Naive thymus-derived CD8-positive, alpha-beta T cell (primary cell): ENCODE measurements at places on chromosomes 3 and 15.
A peak's percentile ranks its signal among the peaks of the same experiment; 100 is the strongest.

GRCh38 chr3:184691397-184692231 is 20.2 kb downstream of the MAGEF1 start:
- DNase-seq: no peak

DNA sequence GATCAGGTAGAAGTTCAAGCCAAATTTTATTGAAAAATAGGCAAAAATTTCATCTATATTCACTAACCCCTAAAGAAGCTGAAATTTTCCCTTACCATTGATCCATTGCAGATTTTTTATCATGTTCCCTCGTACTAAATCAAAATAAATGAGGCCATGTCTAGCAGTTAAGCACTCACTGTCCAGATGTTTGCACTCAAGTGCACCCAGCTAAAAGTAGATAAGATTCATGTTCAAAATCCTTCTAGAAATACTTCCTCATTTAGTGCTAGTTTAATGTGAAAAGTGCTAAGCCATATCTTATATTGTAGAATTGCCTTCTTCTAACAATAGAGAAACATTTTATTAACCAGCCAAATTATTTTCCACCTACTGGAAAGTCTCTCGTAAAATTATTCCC is 164.7 kb upstream of the UBE2E2 start:
- no peak for DNase-seq

DNA sequence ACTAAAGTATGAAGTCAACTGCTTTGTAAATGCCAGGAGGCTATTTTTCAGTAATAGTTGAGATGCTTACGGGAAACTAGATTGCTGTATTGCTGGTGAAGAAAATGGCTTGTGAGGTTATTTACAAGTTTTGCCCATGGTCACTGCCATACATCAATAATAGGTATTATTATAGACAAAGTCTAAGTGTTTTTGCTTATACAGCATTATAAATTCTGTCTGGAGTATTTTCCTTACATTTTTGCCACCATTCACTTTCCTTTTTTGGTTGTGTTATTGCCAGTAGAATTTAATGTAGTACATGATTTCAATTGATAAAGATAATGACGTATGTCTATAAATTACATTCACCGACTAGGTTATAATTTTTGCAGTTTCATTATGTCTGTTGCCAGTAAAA is 114.2 kb downstream of the CDIN1 start:
- DNase-seq: no peak

- DNase-seq: peak; percentile 6
These were observed 640 bp downstream of the MB21D2 start for GRCh38 chr3:192917028-192917403.

DNA sequence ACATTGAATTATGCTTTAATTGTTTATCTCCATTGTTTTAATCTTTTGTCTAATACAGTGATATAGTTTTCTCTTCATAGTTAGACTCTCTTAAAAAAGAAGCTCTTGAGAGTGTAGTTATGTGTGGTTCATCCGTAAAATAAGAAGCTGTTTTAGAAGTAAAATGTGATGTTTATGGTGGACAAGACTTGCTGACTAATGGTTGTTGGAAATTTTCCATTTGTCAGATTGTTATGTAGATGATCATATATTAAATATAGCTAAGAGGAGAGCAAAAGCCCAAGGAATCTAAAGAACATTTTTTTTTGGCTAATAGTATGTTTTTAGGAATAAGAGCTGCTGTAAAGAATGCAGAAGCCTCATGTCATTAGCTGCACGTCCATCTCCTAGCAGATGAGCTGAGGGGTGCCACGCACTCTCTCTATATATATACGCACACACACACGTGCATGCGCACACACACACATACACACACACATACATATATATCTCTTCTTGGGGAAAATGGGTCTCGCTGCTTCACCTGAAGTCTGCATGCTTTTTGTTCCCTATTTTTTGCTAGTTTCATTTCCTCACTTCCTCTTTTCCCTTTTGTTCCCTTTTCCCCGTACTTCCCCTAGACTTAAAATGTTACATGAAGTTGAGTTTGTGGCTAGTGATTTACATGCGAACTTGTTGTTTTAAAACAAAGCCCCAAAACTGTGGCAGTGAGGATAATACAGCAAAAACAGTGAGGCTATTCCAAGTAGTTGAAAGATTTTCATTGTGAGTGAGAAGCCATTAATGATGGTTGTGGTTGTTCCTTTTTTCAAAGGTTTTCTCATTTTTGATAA is 107.8 kb downstream of the MBNL1 start:
- DNase-seq: no peak

GRCh38 chr3:78912259-78912658 is 855.5 kb downstream of the ROBO1 start:
- no peak for DNase-seq

- DNase-seq: no peak
These were observed 494.1 kb upstream of the DPH6 start for GRCh38 chr15:36039996-36040572.

DNA sequence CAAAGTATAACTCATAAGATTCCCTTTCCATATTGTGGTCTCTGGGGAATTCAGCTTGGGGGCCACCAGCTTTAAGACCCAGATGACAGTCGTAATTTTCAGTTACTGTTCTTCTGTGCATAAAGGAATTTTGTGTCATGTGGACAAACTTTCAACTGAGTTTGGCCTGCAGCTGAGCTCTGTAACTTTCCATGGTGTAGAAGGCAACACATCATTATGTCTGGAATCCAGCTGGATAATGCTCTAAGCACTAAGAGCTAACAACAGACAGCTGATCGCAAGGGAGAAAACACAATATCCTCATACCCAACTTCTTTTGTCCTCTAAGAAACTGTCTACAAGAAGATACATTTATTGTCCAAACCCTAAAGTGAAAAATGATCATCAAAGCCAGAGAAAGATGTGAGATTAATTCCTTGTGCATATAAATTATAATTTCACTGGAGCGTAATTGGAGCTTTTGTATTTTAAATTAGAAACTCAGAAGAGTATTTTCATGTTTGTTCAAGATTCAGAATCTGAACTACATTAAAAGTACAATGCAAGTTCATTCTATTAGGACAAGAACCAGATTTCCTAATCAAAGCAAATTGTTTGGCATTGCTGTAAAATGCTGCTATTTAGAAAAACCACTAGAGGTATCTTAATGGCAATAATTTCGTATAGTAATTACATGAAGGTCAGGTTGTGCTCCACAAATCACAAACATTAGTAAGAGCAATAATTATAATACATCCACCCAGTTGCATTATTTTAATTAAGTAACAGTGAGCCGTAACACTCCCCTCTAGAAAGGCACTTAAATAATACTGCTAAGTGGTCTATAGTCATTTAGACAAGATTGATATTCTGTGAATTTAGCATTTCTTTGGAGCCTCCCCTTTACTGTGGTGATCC is 218.8 kb downstream of the ATP8B4 start:
- DNase-seq: no peak

DNA sequence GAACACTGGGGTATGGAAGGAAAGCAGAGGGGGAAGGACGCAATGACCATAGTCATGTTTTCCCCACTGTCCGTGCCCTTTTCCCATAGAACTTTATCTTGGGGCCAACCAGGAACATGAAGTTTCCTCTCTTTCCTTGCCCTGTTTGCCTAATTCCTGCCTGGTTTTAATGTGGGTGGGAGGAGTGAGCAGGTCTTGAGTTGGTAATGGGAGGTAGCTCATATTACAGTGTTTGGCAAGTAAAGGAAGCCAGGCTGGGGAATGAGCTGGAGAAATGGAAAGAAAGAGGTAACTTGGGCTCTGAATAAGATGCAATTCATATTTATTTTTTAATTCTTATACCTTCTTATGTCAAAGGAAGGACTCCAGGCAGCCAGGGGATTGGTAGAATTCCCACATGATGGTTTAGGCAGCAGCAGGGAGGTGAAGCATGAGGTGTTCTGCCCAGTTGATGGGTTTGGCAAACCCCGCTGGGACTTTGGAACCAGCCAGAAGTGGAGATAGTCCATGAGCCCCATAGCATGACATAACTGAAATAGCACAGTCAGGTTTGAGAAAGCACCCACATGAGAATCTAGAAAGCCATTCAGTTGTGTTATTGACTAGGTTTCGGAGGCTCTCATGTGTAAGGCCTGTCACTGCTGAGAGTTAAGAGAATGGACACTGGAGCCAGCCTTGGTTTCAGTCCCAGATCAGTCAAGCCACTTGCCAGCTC is 60.0 kb downstream of the CCK start:
- no peak for DNase-seq

- no peak for DNase-seq
These were observed 266.2 kb downstream of the LSAMP start for GRCh38 chr3:116179091-116179490.

- no peak for DNase-seq
These were observed 45.3 kb downstream of the SEMA6D start for GRCh38 chr15:47762621-47763020.

GRCh38 chr3:19348941-19349564 is 200.7 kb downstream of the KCNH8 start:
- DNase-seq: no peak
